Mesenchymal stem cell (in vitro differentiated cells and primary cell): ENCODE measurements at places on chromosomes 13 and 19.

DNA sequence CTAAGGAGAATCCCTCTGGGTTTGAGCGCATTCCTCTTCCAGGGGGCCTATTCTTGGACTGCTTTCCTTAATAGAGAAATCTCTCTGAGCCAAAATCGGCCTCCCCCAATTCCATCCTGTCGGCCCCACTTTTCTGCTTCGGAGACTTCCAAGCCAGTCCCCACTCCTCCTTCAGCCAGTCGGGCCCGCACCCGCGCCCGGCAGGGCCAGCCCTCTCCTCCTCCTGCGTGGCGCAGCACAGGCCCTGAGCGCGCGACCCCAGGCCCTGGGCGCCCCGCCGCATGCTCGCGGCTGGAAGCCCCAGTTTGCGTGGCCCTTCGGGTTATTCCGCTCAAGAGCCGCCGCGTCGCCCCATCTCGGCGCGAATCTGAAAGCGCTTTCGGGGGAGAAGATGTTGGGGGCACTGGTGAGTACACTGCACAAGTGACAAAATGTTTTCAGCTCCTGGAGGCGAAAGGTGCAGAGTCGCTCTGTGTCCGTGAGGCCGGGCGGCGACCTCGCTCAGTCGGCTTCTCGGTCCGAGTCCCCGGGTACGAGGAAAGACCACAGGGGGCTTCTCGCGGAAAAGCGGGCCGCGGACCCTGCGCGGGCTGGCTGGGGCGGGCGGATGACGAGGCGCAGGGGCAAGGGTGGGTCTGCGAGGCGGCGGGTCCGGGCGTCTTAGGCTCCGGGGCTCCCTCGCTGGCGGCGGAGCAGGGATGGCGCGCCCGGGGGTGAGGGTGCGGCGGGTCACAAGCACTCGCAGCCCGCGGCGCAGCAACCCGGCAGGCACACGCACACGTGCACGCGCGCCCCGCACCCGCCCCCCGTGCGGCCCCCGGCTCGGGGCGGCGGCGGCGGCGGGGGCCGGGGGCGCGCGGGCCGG is at the start of gene IL17D:
Gene IL17D (plus strand): TSS at position 785 of the 865 bp plus-strand sequence. CDS start 303 bp downstream, outside the sequence.
- peak; percentile 33 for DNase-seq

DNA sequence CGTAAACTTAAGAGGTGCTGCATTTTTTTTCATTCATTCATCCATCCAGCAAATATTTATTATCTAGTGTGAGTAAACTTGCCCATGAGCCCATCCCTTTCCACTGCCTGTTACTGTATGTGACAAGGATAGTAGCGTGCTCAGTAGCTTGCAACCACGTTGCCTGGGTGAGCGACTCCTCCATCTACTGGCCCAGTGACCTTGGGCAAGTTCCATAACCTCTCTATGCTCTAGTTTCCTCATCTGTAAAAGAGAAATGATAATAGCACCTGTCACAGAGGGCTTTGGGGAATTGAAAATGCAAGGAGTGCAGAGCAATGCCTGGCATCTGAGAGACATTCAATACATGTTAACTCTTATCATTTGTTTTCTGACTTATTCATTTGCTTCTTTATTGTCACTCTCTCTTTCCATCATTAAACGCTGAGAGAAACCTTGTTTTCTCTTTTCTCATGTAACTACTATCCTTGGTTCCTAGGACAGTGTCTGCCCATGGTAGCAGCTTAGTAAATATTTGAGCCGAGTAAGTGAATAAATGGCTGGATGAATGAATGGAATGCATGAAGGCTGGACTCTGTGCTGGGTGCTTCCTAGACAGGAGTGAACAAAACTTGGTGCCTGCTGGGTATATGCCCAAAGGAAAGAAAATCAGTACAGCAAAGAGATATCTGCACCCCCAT is 19.9 kb downstream of the LRCH1 start:
- DNase-seq = no peak

DNA sequence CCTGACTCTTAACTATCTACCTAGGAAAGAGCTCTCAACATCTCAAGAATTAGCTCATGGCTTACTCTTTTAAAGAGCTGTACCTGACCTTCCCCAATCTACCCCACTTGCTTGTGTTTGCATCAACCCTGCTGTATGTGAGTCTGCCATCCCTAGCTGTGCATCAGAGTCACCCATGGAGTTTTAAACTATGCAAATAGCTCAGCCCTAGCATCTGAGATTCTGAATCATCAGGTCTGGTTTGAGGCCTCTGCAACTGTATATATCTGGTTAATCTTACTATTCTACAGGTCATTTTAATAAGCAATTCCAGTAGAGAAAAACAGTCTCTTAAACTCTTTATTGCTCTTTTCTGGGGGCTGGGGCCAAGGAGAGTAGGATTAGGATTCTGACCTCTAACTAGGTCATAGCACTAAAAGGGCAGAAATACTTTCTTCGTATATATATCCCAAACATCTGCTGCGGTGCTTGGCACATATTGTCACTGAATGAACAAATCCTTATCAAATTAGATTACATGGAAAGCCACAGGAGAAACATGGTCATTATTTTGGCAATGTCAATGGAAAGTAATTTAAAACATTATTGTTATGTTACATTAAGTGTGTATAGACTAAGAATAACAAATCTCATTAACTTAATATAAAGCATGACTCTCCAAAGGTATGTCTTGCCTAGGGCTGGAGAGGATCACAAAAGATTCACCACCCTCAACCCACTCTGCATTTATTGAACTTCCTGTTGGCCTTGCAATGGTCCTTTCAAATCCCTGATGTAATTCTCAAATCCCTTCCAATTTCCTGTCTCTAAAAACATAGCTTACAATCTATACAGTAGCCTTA is 232.2 kb downstream of the DACH1 start:
- peak; percentile 55 for DNase-seq

DNA sequence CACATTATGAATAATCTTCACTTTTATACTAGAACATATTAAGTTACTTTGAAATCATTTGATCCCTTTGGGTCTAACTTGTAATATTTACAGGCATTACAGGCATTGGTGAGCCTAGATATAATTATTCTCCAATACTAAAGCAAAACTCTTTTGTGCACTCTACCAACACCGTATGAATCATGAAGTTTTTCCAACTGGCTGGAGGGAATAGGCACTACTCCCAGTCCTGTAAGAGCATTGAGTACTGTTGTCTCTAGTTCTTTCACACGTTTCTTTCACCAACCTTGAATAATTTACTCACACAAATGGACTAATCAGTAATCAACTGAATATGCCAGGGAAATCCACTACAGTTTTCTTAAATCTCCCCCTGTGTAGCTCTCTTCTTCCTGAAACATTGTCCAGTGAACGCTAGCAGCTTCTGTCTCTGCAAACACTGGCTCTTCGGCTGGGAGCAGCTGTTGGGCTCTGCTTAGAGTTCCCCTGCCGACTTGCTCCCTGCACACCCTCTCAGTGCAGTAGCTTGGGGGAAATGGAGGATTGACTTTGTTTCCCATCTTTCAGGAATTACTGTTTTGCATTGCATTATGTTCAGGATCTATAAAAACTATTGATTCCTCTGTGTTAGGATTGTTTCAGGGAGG is 476.7 kb downstream of the RFC3 start:
- DNase-seq = no peak

DNA sequence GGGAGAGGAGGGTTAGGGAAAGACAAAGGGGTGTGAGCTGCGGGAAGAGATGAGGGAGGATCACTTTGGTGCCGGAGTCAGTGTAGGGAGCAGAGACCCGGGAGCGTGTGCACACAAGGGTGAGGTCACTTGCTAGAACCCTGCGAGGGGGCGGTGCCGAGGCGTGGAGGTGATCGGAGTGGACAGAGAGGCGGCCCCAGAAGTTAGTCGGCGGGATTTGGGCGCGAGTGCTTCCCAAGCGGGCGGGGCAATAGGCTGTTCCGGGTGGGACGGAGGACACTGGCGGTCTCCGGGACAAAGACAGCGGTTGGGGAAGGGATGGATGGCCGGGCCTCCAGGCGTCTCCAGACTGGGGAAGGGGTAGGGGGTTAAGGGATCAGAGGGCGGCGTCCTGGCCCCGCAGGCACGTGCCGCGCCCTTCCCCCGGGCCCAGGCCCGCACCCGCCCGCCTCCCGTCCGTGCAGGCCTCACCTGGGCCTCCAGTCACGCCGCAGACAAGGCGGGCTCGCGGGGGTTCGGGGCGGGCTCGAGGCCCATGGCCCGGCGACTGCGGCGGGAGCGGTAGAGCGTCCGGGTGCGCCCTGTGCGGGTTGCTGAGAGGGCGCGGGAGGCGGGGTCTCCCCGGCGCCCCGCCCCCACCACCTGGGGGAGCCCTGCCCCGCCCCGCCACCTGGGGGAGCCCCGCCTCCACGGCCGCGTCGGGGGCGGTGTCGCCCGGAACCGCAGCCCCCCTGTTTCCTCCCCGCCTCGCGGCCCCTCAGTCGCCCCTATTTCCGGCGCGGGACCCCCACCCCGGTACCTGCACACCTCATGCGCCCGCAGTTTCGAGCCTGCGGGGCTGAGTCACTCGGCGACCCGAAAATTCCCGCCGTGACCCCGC is at the start of gene LPAR2:
Gene LPAR2 (minus strand): TSS at position 600 of the 880 bp plus-strand sequence. CDS start 945 bp downstream, outside the sequence.
- no peak for DNase-seq

DNA sequence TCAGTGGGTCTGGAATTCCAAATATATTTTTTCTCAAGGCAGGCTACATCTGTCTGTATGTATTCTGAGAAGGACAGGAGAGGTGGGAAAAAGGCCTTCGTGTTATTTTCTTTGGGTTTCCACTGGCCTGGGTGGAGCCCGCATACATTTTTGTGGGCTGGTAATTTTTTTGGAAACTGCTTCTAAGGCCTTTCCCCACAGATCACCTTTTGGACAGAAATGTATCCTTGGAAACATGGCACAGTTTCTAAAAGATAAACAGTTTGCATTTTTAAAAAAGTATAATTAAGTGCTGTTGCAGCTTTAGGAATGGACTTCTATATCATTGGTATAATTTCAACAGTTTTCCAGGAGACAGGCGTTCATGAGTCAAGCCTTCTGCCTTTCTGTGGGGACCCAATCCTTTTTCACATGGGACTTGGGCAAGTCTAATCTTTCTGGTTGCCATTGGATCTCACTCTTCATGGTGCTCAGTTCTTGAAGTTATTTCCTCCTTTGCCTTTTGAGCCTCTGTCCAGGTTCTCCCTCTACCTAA is 8.9 kb downstream of the RFX2 start:
- DNase-seq = no peak

GRCh38 chr19:58559275-58560006 is 1.0 kb upstream of the UBE2M start:
- peak; percentile 95 for DNase-seq

DNA sequence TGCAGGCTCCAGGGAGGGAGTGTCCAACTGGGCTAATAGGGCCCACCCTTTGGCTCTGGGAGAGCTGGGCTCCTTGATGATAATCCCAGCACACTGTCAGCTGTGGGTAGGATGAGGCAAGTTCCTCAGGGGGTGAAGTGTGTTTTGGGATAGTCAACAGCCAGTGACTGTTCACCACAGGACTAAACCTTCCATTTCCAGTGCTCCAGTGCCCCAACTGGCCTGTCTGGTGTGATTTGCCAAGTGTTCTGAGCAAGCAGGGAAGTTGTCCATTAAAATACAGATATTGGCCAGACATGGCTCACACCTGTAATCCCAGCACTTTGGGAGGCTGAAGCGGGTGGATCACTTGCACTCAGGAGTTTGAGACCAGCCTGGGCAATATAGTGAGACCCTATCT is 150.9 kb downstream of the TM9SF2 start:
- no peak for DNase-seq

GRCh38 chr19:5952193-5953029 is 25.5 kb downstream of the RANBP3 start:
- no peak for DNase-seq

GRCh38 chr19:38563475-38563874 is 54.3 kb downstream of the MAP4K1 start:
- no peak for DNase-seq

DNA sequence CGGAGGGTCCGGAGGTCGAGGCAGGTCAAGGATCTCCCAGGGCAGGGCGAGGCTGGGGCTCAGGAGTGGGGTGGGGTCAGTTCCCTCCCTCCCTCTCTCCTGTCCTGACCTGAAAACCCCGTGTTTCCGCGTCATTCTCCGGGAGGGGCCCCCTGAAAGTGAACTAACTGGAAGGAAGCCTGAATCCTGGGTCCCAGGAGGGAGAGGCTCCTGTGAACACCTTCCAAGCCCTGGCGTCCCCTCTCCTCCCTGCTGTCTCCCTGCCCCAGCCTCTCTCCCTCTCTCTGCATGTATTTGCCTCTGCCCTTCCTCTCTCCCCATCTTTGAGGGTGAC is 741 bp upstream of the CADM4 start:
- DNase-seq = no peak

- no peak for DNase-seq
Measured at GRCh38 chr19:51140441-51140840, 1.7 kb upstream of the SIGLEC7 start.

DNA sequence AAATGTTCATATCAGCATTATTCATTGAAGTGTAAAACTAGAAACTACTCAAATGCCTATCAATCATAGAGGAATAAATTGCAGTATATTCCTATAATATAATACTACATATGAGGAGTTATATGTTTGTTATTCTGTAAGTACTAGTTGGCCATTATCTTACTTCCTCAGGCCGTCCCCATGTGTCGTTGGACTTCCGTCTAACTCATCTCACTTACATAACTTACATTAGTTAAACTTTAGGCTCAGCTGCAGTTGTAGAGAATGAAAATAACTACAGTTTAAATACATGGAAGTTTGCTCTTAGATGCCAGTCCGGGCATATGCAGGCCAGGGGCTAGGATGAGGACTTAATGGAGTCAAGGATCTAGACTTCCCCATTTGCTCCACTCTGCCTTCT is 8.6 kb upstream of the EPSTI1 start:
- DNase-seq = no peak

DNA sequence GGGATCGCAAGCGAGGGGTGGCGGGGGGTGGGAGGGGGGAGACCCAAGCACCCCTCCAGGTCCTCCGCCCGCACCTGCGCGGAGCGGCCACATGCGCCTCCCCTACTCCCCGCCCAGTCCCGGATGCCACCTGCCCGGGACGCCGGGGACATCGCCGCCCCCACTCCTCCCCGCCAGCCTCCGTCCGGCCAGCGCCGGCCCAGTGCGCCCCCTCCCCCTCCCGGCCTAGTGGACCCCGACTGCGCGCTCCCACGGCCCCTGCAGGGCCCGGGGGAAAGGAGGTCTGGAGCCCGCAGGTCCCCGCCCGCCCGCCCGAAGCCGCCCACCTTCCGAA is 263 bp downstream of the RHPN2 start:
- no peak for DNase-seq

DNA sequence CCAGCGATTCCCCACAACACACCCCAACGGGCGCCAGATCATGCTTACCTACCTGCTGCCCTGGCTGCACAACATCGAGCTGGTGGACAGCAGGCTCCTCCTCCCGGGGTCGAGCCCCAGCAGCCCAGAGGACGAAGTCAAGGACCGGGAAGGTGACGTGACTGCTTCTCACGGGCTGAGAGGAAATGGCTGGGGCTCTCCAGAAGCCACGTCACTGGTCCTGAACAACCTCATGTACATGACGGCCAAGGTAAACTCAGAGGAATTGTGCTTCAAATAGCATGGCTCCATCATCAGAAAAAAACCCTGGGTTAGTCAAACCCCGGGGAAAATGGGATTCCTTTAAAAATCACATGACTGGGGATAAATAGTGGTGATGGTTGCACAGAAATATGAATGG is 106.3 kb downstream of the ZAR1L start:
- no peak for DNase-seq

DNA sequence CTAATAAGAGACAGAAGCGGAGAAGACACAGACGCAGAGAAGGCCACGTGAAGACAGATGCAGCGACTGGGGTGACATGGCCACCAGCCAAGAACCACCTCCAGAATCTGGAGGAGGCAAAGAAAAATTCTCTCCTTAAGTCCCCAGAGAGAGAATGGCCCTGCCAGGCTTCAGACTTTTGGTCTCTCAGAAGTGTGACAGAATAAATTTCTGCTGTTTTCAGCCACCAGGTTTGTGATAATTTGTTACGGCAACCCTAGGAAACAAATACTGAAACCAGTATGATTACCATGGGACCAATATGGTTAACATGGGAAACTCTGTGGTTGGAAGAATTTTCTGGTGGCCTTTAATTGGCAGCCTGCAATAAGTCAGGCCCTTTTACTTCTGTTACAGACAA is 63.9 kb upstream of the DOCK9 start:
- DNase-seq = no peak
